ENCODE measurements at places on chromosomes 5 and 9. TPM values are rescaled to one million over a fixed set of nuclear protein-coding genes. Genes with fewer than 3 reads are reported as not detected.

DNA sequence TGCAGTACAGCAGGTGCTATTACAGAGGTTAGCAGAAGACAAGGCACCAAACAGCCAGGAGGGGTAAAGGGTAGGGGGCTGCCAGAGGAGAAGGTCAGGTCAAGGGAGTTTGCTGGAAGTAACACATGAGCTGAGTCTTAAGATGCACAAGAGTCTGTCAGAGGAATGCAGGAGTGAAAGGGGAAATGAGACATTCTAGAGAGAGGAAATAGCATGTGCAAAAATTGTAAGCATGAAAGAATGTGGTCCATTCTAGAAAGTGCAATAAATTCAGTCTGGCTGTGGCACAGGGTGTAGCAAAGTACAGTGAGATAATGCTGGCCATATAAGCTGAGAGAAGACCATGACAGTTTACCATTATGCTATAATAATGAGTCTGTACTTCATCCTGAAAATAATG, 6.6 kb downstream of the GOLGA1 start:
- peak; percentile 13 for DNase-seq

- peak; percentile 99 for DNase-seq
These were observed 13.3 kb downstream of the SPATA9 start for GRCh38 chr5:95669540-95669939.

DNA sequence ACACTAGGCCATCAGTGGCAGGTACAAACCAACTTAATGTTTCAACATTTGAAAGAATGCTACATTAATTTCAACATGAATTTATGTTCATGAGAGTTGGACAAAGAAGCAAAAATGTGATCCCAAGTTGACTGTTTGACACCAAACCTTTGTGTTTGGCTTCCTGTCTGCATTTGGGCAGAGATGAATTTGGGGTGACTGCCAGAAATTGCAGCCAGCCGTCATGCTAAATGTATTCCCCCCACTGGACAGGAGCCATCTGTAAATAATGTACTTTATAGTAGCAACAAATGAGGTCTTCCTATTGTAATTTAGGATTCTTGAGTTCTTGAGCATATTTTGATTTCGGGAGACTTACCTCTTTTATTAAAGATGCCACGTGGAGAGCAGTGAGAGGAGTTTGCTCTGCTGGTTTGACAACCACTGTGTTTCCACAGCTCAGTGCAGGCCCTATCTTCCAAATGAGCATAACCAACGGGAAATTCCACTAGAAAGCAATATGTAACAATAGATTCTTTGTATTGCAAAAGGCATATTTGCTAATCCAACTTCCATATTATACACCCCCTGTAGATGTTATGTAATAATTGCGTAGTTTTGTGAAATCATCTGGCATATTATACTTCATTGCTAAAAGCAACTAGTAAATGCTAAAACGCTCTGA, 27.6 kb downstream of the ALDH1A1 start:
- no peak for DNase-seq

- no peak for DNase-seq
These were observed 306 bp downstream of the TRUB2 start for GRCh38 chr9:128321879-128322403.

DNA sequence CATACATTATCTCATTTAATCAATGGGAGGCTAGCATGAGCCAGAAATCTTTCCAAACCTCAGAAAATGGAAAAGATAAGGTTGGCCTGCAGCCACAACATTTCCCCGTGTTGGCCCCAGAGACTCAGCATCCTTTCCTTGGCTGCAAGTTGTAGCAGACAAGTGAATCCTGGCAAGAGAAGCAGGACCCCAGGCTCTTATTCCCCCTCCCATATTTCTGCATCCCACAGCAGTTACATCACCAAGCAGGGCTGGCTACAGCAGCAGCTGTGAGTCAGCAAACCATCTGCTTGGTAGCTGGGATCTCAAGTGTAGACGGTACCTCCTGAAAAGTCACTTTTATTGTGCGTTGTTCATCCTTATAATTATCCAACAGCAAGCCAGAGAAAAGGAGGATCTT, 212.4 kb downstream of the GNA14 start:
- peak; percentile 80 for DNase-seq

- DNase-seq, result no peak
These were observed 28.6 kb upstream of the FBXW11 start for GRCh38 chr5:172035049-172035448.

- DNase-seq, result no peak
These were observed 53.3 kb upstream of the RNU6ATAC start for GRCh38 chr9:134217431-134218210.

- no peak for DNase-seq
These were observed 20.5 kb upstream of the MEGF9 start for GRCh38 chr9:120734607-120735410.

GRCh38 chr5:96337048-96337781, 95.8 kb downstream of the PCSK1 start:
- no peak for DNase-seq

- DNase-seq, result peak; percentile 53
These were observed 29.2 kb downstream of the CDKN2A start for GRCh38 chr9:21964925-21965385.

GRCh38 chr9:99090336-99091130, 14.4 kb upstream of the TGFBR1 start:
- peak; percentile 75 for DNase-seq

GRCh38 chr5:144318011-144318410, 147.3 kb downstream of the KCTD16 start:
- no peak for DNase-seq

- DNase-seq, result no peak
These were observed 12.6 kb downstream of the NR2F1 start for GRCh38 chr5:93595420-93596147.

GRCh38 chr5:154683101-154683880, 71.9 kb upstream of the LARP1 start:
- DNase-seq, result no peak

- no peak for DNase-seq
These were observed 97.8 kb downstream of the FBXW11 start for GRCh38 chr5:171908638-171909037.

DNA sequence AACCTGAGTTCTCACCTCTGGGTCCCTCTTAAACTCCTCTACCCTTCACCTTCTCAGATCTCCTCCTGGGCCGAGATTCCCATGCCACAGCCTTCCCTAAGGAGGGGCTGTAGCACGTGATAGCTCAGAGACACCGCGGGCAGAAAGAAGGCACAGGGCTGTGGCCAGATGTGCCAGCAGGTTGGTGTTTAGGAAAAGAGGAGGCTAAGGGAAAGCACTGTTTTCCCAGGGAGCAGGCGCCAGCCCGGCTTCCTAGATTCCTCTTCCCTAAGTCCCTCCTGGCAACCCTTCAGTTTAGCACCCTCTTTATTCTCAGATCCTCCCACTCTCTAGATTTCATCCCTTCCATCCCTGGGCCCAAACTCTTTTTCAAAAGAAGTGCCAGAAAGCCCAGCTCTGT, 59.4 kb upstream of the CCNG1 start:
- no peak for DNase-seq

GRCh38 chr5:136836093-136836492, 470.7 kb upstream of the TRPC7 start:
- DNase-seq, result no peak

DNA sequence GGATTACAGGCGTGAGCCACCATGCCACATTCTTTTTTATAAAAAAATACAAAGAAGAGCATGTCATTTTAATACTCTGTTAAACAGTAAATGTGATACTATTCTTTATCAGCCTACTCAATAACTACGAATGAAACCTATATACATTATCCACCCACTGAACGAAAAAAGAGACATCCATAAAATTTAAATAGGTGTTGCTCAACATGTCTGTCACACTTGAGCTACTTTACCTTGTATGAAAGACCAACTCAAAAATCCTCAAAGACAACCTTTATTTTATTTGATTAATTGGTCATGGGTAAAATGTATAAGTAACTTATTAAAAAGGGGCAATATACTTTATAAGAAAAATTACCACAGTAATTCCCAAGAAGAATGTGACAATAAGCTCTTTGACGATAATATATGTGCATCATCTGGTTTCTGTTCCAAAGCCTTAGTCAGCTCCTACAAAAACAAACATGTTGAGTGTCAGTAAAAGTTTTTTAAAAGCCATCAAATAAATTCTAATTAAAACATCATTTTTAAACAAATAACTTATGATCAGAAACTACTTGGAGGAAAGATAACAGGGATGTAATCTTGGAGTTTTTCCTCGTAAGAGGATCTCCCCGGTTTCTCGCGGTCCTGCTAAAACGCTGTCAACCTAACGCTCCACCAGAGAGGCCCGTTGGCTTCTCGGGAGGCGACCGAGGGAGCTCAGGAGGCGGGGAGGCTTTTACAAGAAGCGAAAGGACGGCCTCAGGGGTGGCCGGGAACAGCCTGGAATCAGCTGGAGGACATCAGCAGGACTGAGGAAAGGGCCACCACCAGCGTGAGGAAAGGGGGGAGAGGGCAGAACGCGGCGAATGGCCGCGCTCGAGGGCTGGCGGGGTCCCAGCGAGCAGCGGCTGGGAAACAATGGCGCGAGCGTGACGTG, 13.5 kb upstream of the ANKRD18B start:
- peak; percentile 42 for DNase-seq

GRCh38 chr5:541539-542318, 17.5 kb upstream of the SLC9A3 start:
- DNase-seq, result no peak

DNA sequence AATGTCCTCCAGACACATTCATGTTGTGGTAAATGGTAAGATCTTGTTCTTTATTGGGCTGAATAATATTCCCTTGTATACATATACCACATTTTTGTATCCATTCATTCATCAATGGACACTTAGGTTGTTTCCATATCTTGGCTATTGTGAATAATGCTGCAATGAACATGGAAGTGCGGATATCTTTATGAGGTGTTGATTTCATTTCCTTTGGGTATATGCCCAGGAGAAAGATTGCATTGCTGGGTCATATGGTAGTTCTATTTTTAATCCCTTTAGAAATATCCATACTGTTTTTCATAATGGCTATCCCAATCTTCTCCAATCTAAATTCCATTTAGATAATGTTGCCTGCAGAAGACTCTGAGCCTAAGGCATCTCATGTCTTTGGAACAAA, 78.0 kb upstream of the TNC start:
- DNase-seq, result no peak

DNA sequence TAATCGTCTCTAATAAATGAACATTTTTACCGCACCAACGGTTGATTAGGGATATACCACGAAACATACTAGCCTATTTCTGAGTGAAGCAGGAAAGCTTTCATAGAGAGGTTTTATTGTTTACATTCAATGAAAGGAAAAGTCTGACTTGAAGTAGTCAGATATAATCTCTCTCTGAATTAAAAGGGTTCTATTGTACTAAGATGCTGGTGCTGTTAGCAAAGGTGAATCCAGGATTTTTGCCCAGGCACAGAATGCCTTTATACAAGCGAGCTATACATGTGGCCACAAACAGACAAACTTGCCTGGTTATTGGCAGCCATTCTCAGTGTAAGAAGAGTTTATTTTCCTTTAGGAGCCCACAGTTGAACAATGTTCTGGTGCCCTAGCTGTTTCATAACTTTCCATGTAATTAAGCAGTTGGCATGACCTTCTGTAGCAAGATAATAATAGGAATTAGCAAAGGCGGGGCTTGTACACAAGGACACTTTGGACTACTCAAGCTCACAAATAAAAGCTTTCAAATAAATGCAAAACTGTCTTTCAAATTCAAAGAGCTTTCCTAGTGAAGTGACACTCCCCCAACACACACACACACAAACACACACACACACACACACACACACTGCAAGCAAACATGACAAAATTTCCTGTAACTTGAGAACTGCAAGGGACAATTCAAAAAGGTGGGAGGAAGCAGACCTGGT, 198.7 kb upstream of the MAP3K1 start:
- no peak for DNase-seq

DNA sequence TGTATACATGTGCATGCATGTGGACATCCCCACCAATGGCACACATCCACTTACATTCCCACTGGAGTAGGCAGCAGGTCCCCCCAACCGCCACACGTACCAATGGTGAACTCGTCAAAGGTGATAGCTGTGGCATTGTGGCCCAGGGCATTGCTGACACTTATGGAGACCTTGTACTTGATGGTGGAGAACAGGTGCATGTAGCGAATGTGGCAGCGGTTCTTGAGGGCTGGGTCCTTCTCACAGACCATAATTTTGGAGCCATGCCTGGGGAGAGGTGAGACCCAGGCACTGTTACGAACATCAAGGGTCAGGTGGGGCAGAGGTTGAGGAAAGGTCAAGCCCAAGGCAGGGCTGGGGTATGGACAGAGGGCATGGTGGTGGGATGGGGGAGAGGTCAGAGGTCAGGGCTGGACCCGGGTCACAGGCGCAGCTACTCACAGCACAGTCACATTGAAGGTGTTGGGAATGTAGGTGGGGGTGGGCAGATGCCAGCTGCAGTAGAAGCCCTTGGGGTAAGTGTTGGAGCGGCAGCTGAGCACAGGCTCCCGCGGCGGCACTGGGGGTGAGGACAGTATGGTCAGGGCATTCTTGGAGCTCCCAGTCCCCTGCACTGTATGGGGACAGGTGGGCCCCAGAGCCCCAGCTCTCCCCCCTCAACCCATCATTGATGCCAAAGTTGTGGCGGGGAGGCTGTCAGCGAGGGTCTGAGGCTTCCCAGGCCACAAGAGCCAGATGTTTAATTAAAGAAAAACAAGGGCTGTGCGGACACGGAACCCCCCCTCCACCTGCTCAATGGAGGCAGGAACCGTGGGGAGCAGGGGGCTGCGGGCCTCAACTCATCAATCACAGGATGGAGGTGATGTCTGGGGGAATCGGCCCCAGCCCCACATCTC, 31.9 kb downstream of the CNTFR start:
- DNase-seq, result no peak

GRCh38 chr9:20740929-20741582, 57.0 kb downstream of the FOCAD start:
- DNase-seq, result no peak

GRCh38 chr5:120778491-120779484, 314.7 kb downstream of the PRR16 start:
- peak; percentile 87 for DNase-seq

GRCh38 chr5:270340-270739, 1.1 kb upstream of the PDCD6 start:
- DNase-seq, result no peak

DNA sequence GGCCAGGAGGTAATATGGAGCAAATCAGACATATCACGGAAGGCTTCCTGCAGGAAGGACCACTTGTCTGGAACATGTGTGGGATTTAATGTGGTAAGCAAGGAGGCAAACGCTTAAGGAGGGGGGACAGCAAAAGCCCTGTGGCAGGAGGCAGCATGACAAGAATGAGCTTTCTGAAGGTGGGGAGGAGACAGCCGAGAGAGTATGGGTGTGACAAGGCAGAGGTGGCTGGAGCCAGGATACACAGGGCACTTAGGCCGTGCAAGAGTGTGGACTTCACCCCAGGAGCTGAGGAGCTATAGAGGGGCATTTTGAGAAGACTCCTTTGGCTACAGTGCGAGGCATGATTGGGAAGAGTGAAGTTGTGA, 14.4 kb upstream of the S1PR3 start:
- no peak for DNase-seq

PRR16 gene
- 9.1 TPM for total RNA-seq

KCNIP1 gene
- 0.45 TPM for total RNA-seq

AHRR gene
- total RNA-seq, result 8.6 TPM

GRXCR2 gene
- total RNA-seq, result not detected

NDUFS4 gene
- total RNA-seq, result 82.2 TPM

FCN2 gene
- total RNA-seq, result not detected

BSPRY gene
- not detected for total RNA-seq

HMCN2 gene
- total RNA-seq, result 3.2 TPM

ELAVL2 gene
- 22.2 TPM for total RNA-seq

TOMM5 gene
- total RNA-seq, result 125 TPM

FUT7 gene
- not detected for total RNA-seq

KLF4 gene
- 3.2 TPM for total RNA-seq

ARHGEF37 gene
- total RNA-seq, result 1.4 TPM

PDE6A gene
- 0.17 TPM for total RNA-seq

NUTM2G gene
- not detected for total RNA-seq

SEMA4D gene
- total RNA-seq, result 4.8 TPM

BTNL3 gene
- not detected for total RNA-seq

HMMR gene
- total RNA-seq, result 4.0 TPM
